Dermis blood vessel endothelial cell (primary cell): ENCODE measurements at places on chromosomes 5 and 9. TPM values are rescaled to one million over a fixed set of nuclear protein-coding genes. Genes with fewer than 3 reads are reported as not detected.
A peak's percentile ranks its signal among the peaks of the same experiment; 100 is the strongest.

Gene LECT2
- total RNA-seq: not detected in 2 replicates

GRCh38 chr5:60340965-60341471, 358.9 kb downstream of the DEPDC1B start:
- no peak for DNase-seq

Gene BTNL8
- total RNA-seq: 0.17 and 0.19 TPM in 2 replicates

Gene PAEP
- total RNA-seq: not detected in 2 replicates

DNA sequence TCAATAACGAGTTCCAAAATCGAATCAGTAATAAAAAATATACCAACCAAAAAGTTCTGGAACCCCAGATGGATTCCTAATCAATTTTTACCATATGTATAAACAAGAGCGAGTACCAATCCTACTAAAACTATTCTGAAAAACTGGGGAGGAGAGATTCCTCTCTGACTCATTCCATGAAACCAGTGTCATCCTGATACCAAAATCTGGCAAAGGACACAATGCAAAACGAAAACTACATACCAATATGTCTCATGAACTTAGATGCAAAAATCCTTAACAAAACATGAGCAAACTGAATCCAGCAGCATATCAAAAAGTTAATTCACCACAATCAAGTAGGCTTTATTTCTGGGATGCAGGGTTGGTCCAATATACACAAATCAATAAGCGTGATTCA, 30.5 kb upstream of the MACIR start:
- no peak for DNase-seq

- DNase-seq: no peak
Observed at GRCh38 chr5:77202145-77202544, 8.3 kb upstream of the PDE8B start.

DNA sequence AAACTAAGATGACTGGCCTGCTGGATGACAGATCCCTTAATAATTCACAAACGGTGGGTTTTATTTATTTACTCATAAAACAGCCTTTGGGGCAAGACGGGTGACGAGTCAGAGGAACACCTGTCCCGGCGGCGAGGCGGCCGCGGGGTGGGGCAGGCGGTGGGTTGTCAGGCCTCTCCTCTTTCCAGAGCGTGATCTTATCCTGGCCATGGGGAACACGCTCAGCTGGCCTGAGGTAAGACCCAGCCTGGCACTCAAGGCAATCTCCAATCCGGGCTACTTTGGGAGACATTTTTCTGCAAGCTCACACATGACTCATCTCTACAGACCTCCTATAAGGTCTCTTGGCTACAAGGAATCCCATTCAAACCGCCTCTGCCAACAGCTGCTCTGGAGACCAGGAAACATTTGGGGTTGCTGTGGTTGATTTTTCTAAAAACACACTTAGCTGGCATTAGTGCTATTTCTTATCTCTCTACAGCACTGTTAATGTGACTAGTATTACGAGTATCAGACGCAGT, 6.3 kb downstream of the RAPGEF1 start:
- peak; percentile 97 for DNase-seq
